ENCODE measurements at places on chromosomes 2 and 18.

GRCh38 chr2:62144689-62145477 is 51.0 kb upstream of the B3GNT2 start:
- no peak for DNase-seq

GRCh38 chr18:24631243-24632025 is 171.0 kb downstream of the HRH4 start:
- no peak for DNase-seq

DNA sequence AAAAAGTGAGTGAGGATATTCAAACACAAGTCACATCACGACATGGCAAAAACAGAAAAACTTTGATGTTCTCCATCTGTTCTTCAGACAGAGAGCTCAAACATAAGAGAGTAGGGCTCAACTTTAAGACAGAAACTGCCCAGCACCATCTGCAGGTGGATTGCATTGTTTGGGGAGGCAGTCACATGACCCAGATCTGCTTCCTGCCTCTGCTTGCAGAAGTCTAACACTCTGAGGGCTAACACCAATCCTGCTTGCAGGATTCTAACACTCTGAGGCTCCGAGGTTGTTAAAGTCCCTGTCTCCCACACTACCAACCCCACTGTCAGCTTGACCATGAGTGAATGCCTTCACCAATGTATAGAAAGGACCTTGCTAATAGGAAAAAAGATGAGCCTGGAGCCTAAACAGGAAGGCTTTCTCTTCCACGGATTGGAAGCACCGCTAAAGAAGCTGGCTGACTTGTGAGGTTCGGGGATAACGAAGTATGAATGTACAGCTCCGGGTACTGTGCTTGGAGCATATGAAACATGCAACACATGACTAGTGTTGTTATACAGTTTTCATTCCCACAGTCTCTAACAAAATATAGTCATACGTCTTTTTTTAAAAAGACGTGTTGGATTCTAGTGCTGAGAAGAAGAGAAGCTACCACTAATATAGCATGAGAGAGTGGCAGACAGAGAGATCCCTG is 176.6 kb upstream of the CREB1 start:
- DNase-seq = no peak

GRCh38 chr2:11711751-11712150 is 34.7 kb upstream of the LPIN1 start:
- DNase-seq = no peak

GRCh38 chr2:20520128-20520527 is 73.3 kb downstream of the RHOB start:
- no peak for DNase-seq

- no peak for DNase-seq
Observed at GRCh38 chr2:39515273-39515896, 78.3 kb upstream of the MAP4K3 start.

GRCh38 chr2:142286618-142287017 is 155.8 kb upstream of the LRP1B start:
- no peak for DNase-seq

DNA sequence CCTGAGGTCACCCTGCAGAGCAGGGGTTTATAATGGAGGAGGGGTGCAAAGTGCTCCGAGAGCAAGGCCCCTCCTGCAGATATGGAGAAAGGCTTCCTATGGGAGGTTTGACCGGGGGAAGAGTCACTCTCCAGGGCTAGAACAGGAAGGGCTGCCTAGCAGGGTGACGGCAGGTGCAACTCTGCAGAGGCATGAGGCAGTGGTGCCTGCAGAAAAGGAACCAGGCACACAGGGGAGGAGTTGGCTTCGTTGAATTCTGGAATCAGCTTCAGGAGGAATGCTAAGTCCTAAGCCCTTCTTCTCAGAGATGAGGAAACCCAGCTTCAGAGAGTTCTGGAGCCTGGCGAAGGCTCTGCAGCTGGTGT is 17.5 kb upstream of the HPCAL1 start:
- no peak for DNase-seq

DNA sequence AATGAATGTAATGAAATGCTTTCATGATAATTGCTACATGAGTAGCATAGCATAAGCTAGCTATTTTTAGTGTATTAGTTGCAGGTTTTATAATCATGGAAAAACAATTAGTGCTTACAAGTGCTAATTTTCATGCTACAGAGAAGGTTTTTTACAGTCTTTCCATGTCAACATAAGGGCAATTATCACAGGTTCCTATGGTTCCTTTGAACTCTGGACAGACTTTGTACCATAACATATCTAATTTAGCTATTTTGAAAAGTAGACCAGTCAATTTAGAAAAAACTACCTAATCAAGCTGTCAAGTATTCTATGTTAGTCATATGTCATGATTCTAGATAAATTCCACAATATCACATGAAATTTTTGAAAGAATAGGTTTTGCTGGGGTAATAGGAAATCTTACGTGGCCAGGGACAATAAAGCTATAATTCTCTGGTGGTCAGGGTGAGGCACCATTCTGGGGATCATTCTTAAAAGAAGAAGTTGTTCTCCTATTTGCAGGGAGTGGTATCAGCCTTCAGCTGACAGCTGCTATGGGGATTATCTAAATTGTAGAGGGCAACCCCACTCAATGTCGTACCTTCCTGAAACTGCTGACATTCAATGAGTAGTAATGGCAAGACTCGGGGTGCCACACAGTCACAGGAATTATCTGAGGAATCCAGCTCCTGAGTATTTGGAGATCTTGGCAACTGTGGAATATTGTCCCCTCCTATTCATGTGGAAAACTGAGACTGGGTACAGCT is 724.0 kb upstream of the LINC00305 start:
- no peak for DNase-seq

DNA sequence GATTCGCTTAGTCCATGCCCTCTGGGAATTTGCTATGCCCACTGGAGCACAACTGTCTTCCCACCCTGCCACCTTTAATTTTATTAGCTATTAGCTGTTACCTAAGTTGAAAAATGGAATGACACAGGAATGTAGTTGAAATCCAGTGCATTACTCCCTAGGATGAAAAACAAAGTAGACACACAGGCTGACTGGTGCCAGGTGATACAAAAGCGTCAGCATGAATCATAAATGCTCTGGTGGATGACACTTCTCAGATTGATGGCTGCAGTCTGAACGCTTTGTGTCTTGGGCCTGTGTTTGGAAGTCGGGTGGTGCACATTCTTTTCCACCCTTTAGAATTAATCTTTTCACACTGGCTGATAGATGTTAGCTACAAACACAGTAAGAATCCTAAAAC is 802.0 kb downstream of the DCC start:
- no peak for DNase-seq

- DNase-seq = no peak
Observed at GRCh38 chr2:109478906-109479493, 134.8 kb downstream of the SEPTIN10 start.

- no peak for DNase-seq
Observed at GRCh38 chr2:127663566-127664064, 11.7 kb downstream of the LIMS2 start.

DNA sequence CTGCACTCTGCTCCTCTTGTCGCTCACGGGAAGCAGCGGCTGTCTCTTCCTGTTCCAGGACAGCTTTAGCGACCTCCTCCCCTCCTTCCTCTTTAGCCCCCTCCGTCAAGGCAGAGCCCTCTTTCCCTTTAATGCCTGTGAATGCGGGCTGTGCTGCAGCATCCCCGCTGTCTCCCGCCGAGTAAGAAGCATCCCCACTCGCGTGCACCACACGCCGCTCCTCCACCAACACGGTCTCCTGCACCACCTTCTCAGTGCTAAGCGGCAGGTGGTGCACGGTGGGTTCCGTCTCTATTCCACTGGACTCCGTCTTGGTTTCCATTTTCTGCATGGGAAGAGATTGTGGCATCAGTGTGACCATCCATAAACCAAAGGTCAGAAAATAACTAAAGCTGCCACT is 101.6 kb upstream of the ZBTB14 start:
- no peak for DNase-seq

DNA sequence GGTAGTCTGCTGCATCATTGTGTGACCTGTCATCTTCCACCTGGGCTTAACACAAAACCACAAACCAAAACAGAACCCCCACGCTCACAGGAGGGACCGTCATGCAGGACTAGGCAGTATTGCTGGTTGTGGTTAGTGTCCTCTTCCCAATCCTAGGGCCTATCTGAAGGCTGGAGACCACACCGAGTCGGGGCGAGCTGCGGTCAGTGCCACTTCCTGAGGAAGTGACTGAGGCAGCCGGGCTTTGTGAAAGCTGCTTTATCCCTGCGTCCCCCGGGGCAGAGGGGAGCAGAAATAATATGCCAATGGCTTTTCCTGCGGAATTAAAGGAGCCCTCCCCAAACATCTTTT is 22.9 kb downstream of the ZNF532 start:
- no peak for DNase-seq

DNA sequence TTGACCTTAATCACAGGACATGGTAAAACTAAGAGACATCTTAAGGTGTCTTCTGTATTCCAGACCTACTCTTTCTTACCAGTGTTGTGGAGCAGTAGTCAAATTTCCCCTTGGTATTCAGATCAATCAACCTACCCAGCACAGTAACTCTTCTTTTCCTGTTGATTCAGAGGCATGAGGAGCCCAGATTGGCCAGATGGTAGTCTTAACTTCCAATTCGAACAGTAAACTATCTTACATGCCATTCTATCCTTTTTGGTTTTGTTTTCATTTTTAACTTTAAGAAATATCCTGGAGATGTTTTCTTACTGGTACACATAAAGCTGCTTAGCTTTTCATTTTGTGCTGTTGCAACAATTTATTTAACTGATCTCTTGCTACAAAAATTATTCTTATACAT is 630.3 kb upstream of the PKDCC start:
- DNase-seq = no peak

DNA sequence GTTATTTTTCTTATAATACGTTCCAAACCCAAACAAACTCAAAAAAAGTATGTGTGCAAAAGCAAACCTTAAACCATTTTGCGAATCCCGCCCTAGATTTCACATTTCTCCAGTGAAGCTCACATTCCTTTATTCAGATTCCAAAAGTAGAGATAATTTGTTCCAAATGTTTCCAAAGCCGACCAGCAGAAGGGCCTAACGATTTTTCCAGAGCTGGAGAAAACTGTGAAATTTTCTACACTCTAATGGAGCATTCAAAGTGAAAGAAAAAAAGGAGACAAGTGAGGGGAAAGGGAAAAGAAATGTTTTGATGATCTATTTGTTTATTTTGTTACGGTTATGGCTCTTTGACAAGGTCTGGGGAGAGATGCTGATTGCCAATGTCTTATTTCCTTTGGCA is 286.5 kb upstream of the SLC14A2 start:
- DNase-seq = no peak

DNA sequence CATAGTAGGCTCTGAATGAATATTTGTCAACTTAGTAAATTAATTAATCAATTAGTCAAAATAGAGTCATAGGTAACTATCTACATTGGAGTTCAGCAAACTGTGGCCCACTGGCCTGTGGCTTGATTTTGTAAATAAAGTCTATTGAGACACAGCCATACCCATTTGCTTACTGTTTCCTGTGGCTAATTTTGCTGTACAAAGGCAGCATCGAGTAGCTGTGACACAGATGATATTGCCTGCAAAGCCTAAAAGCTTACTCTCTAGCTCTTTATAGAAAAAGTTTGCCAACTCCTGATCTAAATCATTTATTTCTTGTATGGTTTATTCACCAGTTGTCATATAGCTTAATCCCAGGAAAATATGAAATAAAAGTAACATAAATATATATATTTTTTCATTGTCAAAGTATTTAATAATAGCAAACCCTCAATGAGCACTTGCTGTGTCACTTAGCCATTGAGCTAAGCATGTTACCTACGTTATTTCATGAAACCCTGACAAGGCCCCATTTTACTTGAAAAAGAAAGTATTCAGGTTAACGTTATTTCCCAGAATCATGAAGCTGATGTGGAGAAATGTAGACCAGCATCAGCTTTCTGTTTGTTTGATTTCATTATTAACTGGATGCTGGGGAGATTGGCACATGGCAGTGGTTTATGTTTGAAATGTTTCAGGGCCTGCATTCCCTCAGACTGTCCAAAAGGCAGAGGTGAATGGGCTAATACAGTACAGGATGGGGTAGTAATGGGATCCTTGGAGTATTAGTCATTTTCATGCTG is 69.6 kb downstream of the ICOS start:
- no peak for DNase-seq

GRCh38 chr2:74037379-74037860 is 52.7 kb downstream of the TET3 start:
- no peak for DNase-seq

DNA sequence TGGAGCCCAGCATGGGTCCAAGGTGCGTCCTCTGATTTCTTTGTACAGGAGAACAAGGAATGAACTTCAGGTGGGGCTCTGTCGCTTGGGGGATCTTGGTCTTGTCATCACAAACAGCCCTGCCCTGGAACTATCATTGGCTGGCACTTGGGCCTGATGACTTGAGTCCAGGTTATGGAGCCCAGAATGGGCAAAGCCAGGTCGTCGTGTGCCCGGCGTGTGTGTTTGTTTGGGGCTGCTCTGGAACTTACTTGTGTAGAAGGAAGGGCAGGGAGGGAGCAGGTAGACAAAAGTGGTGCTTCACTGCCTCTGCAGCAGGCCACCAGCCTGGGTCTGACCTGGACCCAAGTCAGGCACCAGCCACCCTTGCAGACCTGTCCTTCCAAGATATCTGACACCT is 306.3 kb upstream of the HS6ST1 start:
- DNase-seq = no peak
